Activated naive CD8-positive, alpha-beta T cell treated with anti-CD3 and anti-CD28 coated beads, Interleukin-2, amount 50 U/mL, for 24 hours (primary cell): ENCODE measurements at places on chromosomes 2 and 18.

DNA sequence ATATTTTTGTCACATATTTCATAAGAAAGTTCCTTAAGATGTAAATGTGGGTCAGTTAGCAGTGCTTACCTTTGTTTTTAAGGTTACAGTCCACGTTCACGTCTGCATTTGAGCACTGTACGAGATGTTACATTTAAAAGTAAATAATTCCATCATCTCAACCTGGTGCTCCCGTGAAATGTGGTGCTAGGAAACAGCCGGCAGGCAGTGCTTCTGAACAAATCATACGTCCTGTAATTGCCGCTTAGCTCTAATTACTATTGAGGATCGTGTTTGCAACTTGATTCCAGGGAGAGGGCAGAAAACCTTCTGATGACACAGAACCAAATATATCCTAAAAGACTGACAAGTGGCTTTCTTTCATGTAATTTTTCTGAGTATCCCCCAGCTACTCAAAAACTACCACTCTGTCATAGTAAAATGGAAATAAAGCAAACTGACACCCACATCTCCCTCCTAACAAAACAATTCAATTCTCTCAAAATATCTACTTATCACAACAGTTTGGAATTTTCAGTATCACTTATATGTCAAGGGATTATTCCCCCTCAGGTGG is 297.8 kb upstream of the SESTD1 start:
- H3K4me1 ChIP-seq, result no peaks in the 10 kb centered on the region
- no peak overlapping the region for H3K27ac ChIP-seq
- no peaks in the 10 kb centered on the region for H3K36me3 ChIP-seq
- DNase-seq, result no peak
- no peaks in the 10 kb centered on the region for H3K27me3 ChIP-seq
- H3K4me3 ChIP-seq, result no peak overlapping the region

GRCh38 chr2:105786231-105787230 is 41.8 kb downstream of the NCK2 start:
- H3K27me3 ChIP-seq, result no peaks in the 10 kb centered on the region
- peaks cover 99% of the 10 kb centered on the region for H3K4me1 ChIP-seq
- DNase-seq, result peak; percentile 35
- H3K4me3 ChIP-seq, result peak overlapping the region; percentile 27

DNA sequence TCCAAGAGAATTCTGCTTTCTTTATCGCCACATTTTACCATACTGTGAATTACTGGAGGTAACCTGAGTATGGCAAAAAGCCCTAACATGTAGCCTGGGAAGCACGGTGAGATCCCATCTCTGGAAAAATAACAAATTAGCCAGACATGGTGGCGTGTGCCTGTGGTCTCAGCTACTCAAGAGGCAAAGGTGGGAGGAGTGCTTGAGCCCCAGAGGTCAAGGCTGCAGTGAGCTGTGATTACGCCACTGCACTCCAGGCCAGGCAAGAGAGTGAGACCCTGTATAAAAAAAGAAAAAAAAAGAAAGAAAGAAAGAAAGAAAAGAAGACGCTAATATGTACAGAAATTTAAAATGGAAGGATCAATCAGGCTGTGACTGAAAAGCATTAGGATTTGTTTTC is 57.7 kb upstream of the SESTD1 start:
- no peaks in the 10 kb centered on the region for H3K4me1 ChIP-seq
- H3K27me3 ChIP-seq, result peaks cover 6% of the 10 kb centered on the region
- H3K4me3 ChIP-seq, result no peak overlapping the region
- no peak for DNase-seq

GRCh38 chr2:237181844-237182243 is 96.2 kb downstream of the COPS8 start:
- H3K36me3 ChIP-seq, result no peaks in the 10 kb centered on the region
- H3K4me1 ChIP-seq, result peaks cover 5% of the 10 kb centered on the region
- H3K27me3 ChIP-seq, result peaks cover 22% of the 10 kb centered on the region
- no peak overlapping the region for H3K4me3 ChIP-seq
- DNase-seq, result no peak
- no peak overlapping the region for H3K27ac ChIP-seq

GRCh38 chr2:101064505-101064867 is 62.4 kb downstream of the RPL31 start:
- no peak overlapping the region for H3K27ac ChIP-seq
- H3K4me1 ChIP-seq, result peaks cover 3% of the 10 kb centered on the region
- no peaks in the 10 kb centered on the region for H3K36me3 ChIP-seq

DNA sequence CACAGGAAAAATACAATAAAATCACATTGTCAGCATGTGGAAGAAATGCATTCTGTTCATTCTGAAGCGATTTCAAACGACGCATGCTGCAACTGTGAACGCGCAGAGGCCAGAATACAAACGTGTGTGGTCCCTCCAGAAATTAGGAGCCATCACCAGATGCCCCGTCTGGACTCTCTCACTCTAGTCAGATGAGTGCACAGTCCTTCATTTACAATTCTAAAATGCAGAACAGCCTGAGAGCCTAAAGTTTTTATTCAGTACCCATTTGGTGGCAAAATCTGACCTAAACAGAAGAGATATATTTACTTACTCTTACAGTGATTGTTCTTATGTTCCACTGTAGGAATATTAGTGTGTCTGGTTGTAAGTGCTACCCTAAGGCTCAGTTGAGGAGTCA is 36.6 kb downstream of the FAM228A start:
- H3K27me3 ChIP-seq, result no peaks in the 10 kb centered on the region
- H3K4me1 ChIP-seq, result peaks cover 3% of the 10 kb centered on the region
- no peak overlapping the region for H3K27ac ChIP-seq
- peaks cover 12% of the 10 kb centered on the region for H3K36me3 ChIP-seq
- no peak overlapping the region for H3K4me3 ChIP-seq

DNA sequence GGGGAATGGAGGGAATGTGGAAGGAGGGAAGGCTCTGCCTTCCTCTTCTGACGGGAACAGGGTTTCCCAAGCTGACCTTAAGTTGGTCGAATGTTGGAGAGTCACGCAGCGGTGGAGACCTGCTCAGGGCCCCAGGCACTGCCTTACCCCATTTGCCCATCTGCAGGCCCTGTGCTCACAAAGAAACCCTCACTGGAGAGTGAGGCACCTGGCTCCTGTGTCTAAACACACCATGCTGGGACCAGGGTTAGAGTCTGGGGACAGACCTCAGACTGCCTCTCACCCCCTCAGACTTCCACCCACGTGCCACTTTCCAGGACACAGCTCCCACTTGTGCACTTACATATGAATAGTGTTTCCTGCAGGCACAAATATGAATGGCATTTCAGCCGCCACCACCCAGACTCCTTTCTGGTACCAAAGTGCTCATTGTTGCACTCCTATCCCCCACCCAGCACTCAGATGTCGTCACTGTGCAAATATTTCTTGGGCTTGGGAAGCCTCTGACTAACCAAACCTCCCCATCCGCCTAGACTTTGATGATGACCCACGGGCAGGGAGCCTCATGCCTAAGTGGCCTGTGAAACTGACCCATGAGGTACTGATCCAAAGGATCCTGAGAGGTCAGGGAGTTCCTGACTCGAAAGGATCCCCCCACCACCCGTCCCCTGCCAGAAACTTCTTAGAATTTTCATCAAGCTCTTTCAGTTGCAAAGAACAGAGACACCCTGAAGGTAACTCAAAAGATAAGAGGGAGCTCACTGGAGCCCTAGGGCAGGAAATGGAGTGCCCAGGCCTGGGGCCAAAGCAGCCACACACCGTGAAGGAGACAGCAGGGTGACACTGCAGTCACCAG is 78.3 kb downstream of the STPG4 start:
- H3K27ac ChIP-seq, result no peak overlapping the region
- no peak for DNase-seq
- H3K4me1 ChIP-seq, result peaks cover 17% of the 10 kb centered on the region
- H3K4me3 ChIP-seq, result no peak overlapping the region
- H3K36me3 ChIP-seq, result peaks cover 3% of the 10 kb centered on the region
- no peaks in the 10 kb centered on the region for H3K27me3 ChIP-seq

- H3K4me1 ChIP-seq, result no peaks in the 10 kb centered on the region
- H3K27ac ChIP-seq, result no peak overlapping the region
- DNase-seq, result no peak
- no peaks in the 10 kb centered on the region for H3K27me3 ChIP-seq
Measured at GRCh38 chr2:239671471-239671870, 270.7 kb upstream of the HDAC4 start.

DNA sequence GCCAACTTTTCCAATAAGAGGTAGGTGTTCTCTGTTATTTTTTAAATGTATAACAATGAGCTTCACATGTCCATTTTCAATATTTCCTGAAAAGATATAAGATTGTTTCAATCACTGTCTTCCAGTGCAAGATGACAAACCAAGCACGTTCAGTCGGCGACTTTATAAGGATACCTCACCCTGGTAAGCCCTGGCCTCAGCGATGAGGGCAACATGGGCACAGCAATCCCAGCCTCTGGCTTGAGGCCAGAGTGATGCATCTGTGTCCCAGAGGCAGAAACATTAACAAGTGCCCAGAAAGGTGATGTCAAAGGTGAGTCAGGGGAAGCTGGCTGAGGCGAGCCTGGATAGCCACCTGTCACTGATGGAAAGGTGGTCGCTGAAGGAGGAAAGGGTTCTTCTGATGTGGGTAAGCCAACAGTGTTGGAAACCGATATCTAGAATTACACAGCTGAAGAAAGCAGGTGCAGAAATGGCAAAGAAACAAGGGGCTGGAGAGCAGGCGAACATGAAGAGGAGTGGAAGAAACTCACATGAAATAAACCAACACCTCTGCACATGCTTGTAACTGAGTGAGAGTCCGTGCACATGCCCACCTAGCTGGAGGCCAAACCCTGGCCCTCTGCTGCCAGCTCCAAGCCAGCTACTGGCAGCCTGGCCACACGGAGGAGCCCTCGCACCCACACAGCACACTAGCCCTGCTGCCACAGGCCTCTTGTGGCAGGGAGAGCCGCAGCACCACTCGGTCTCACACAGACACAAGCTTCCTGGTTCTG is 65.5 kb downstream of the FBXO15 start:
- peak overlapping the region; percentile 64 for H3K4me3 ChIP-seq
- peak overlapping the region; percentile 90 for H3K27ac ChIP-seq
- no peaks in the 10 kb centered on the region for H3K36me3 ChIP-seq
- no peaks in the 10 kb centered on the region for H3K27me3 ChIP-seq
